ENCODE measurements at places on chromosomes 16 and 17. TPM values are rescaled to one million over a fixed set of nuclear protein-coding genes. Genes with fewer than 3 reads are reported as not detected.

GRCh38 chr17:41199421-41200078, 9.9 kb downstream of the KRTAP9-1 start:
- DNase-seq = no peak

DNA sequence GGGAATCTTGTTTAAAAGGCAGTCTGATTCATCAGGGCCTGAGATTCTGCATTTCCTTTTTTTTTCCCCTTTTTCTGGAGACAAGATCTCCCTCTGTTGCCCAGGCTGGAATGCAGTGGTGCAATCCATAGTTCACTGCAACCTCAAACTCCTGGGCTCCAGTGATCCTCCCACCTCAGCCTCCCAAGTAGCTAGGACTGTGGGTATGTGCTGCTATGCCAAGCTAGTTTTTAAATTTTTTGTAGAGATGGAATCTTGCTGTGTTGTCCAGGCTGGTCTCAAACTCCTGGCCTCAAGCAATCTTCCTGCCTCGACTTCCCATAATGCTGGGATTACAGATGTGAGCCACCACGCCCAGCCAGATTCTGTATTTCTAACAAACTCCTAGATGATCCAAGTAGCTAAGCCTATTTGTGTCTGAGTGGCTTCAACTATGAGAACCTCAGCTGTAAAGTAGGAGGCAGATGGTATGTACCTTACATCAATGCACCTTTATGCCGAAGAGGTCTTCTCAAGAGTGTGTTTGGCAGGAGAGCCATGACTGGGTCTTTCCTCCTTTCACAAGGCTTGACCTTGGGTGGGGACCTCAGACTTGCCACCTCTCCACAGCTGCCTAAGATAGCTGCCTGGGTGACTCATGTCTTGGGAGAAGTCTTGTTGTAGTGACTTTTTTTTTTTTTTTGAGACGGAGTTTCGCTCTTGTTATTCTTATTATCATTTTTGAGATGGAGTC, 10.9 kb downstream of the LDAF1 start:
- no peak for DNase-seq

GRCh38 chr16:80806289-80806688, 1.9 kb upstream of the CDYL2 start:
- DNase-seq = no peak

- DNase-seq = peak; percentile 83
Observed at GRCh38 chr17:39200070-39200879, at the start of gene RPL19. Gene RPL19, plus strand, starts transcription at chr17:39200283. Its CDS starts 62 bp downstream, at chr17:39200345.

GRCh38 chr17:32805029-32805976, 71.6 kb downstream of the MYO1D start:
- DNase-seq = no peak

DNA sequence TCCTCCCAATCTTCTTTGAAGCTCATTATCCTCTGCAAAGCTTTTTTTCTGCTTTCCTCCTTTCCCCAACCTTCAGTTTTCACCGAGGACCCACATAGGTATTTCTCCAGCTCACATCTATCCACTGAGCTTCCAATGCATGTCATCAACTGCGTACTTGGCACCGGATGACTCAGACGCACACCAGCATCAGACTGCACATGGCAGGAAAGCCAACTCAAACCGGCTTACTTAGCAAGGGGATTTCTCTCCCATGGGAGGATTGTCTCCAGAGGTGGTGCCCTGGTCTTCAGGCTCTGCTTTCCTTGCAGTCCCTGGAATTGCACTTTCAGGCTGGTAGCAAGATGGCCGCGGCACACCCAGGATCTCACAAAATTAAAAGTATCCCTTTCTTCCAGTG, 1.7 kb upstream of the AKTIP start:
- no peak for DNase-seq

Gene SMTNL2
- polyA plus RNA-seq = 8.2 TPM

Gene MT4
- not detected for polyA plus RNA-seq
